ENCODE measurements at places on chromosomes 6 and 20. TPM values are rescaled to one million over a fixed set of nuclear protein-coding genes. Genes with fewer than 3 reads are reported as not detected.
A peak's percentile ranks its signal among the peaks of the same experiment; 100 is the strongest.

KCNB1 gene
- total RNA-seq: 1.5 TPM

CST5 gene
- total RNA-seq: not detected

BPIFB1 gene
- 0.09 TPM for total RNA-seq

- no peak for DNase-seq
These were observed 8.6 kb upstream of the IP6K3 start for GRCh38 chr6:33755070-33755869.

- no peak for DNase-seq
These were observed 50.9 kb downstream of the TNFRSF21 start for GRCh38 chr6:47258724-47259347.

DNA sequence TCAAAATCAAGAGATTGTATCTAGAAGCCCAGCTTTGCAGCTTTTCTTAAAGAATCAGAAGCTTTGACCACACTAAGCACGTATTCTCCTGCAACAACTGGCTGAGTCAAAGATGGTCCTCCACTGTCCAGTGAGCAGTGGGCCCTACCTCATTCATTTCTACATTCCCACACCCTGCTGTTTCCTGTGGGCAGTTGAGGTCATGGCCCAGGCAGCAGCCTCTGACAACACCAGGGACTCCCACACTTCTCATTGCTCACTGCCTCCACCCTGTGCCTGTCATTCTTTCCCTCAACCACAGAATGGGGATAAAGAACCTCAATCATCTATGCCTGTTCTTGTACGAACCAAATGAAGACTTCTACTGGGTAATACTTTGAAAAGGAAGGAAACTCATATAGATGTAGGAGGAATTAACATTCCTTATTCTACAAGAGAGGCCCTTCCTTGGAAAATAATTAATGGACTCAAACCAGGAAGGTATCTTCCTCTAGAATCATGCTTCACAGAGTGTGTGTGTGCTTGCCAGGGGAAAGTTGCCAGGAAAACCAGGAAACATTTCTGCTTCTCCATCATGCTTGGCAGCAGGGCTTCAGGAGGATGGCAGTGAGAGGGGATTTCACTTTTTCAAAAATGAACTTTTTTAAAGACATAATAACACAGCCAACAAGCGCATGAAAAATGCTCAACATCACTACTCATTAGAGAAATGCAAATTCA lies 191.7 kb upstream of the RIN2 start:
- no peak for DNase-seq

- peak; percentile 25 for DNase-seq
These were observed 83.8 kb downstream of the FNDC1 start for GRCh38 chr6:159252955-159253508.

DNA sequence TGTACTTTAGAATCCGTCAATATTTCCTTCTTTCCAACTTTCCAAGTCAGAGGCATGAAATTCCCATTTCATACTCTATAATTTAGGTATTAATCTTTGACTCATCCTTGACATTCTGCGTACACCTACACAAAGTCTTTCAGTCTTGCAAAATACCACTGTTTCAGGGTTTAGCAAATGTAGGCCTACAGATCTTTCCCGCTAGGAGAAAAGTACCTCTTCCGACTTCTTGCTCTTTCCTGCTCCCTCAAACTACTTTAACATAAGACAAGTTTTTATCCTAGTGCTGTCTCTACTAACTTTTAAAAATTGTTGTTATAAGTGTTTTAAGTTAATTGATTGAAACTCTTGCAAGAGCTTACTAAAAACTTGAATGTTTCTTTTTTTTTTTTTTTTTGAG lies 18.3 kb upstream of the PHACTR1 start:
- DNase-seq: no peak

DNA sequence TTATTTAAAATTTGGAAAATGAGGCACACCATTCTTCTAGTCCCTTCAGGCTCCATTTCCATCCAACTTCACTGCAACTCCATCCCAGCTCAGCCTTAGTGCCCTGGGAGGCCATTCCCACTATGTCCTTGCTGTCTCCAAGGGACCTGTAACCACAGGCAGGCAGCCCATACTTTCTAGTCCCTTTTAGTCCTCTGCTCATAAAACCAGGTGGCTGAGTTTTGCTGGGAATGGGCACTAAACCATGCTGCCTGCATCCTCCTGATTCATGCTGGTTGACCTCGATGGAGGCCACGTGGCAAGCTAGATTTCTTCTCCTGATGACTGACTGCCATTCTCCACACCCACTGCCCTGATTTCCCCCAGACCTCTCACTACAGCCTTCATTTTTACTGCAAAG lies 27.5 kb upstream of the MYMX start:
- DNase-seq: no peak

DNA sequence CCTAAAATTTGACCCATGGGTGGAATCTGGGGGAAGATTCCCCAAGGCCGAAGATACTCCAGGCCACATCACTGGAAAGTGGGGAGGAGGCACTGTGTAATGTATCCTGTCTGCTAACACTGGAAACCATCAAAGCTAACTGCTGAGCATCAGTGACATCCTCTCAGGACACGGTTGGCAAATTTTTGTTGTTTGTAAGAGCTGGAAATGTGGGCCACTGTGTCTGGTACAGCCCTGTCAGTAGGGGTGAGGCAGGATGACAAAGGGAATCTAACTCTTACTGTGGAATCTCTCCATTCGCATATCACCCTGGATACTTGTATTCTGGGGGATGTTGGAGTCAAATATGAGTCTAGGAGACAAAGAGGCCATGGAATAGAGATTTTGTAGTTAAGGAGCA lies 17.0 kb upstream of the CLPSL2 start:
- DNase-seq: no peak

DNA sequence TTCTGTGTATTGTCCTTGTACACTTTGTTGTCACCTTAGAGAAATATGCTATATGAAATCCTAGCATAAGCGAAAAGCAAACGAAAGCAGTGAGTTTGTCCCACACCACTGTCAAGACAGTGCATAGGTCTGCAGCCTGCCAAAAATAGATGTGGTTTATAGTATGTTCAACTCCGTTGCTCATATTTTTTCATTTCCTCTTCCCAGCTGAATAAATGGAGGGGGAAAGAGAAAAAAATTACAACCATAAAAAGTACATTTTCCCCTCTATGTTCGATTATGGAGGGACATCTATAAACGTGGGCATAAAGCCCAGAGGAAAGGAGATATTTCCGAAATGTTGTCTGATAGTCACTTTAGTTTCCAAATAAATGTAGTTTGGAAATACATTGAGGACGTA lies 25.8 kb downstream of the PRL start:
- no peak for DNase-seq

Data from WTC11 (cell line).